ENCODE measurements at places on chromosomes 4 and X.

DNA sequence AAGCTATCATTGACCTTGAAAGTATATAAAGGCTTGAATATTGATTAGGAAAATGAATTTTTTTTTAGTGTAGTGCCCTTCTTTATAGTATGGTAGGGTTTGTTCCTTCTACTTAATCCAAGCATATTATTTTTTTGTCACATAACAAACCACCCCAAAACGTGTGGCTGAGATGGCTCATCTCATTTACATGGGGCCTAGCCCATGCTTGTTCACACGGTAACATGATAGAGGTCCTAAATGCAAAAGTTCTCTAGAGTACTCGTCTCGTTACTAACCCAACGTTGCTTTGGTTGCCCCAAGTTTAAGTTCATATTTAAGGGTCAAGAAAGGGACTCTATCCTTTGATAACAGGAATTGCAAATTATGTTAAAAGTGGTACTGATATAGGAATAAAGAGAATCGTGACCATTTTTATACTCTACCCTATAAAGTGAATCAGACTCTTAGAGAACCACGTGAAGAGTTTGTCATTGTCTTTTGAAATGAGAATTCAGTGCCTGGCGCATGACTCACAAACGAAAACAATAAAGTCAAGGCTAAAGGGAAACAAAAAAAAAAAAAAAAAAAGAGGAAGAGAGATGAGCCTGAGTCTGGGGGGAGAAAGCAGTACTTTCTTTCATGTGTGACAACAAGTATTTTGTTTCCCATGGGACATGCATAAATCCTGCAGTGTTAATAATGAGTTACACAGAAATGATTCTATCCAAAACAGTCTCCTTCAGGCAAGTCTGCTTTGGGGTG, 402.8 kb upstream of the NWD2 start:
- no peak for DNase-seq

- no peak for DNase-seq
These were observed 398.3 kb downstream of the PRDM5 start for GRCh38 chr4:120524237-120524636.

GRCh38 chrX:63526863-63527262, 175.7 kb upstream of the SPIN4 start:
- no peak for DNase-seq

- no peak for DNase-seq
These were observed 1132.3 kb upstream of the PCDH10 start for GRCh38 chr4:132016703-132017350.

DNA sequence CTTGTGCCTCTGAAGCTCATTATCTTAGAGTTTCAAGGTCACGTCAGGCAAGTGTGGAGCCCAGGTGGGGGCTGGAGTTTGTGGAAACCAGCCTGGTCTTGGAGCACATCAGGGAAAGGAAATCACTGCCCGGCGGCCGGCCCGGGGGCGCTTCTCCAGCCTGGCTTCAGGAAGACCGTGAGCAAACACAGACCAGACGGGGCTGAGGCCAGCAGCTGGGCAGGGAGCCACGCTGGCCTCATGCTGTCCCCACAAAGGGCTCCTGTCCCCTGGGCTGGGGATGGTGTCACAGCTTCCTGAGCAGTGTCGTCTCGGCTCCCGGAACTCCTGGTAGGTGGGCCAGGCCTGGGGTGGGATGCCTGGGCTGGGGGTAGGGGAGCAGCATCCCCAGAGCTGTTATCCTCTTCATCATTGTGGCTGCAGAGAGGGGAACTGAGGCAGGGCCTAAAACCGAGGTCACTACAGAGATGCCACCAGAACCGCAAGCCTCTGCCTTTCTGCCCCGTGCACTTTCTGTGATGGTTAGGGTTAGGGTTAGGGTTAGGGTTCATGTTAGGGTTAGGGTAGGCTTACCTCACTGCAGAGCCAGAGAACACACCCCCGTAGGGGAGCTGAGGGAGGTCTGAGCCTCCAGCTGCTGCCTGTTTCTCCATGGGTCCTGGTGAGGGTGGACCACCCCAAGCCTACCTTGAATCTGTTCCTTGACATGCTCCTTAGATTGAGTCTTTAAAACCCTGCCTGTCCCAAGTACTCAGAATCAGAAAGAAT, 77.5 kb downstream of the HTRA3 start:
- DNase-seq: no peak

GRCh38 chr4:103443324-103443723, 245.2 kb upstream of the CENPE start:
- DNase-seq: no peak

DNA sequence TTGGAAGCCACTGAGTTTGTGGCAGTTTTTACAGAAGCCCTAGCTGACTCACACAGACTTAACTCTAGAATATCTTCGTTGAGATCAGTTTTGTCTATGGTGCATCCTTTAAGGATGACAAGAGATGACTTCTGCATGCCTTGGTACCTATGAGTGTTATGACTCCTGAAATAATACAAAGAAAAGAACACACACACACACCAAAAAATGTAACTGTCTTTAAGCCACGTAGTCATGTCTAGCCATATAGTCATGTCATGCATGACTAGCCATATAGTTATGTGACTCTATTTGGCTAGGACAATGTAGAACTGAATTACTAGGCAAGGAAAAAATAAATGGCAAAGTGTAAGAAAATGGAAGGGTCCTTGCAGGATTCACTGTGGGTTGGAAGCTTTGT, 447.8 kb downstream of the NLGN4X start:
- DNase-seq: no peak

DNA sequence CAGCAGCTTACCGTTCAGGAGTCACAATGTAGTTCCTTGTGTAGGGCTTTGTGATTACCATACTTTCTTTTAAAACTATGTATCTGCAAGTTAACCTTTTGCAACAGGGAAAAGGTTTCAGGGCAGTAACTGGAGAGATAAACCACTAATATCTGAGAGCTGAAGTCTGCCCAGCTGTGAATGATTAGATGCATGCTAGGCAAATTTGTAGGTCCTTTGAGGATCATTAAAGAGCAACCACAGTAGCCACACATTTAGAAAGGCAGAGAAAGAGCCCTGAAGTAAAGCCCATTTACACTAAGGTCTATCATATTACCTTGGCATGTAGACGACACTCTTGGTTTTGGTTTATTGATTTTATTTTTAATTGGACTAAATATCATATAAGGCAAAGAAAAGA, 60.0 kb downstream of the ATP8A1 start:
- DNase-seq: no peak

GRCh38 chr4:182175788-182176519, 67.2 kb upstream of the TENM3 start:
- no peak for DNase-seq
